CD4-positive, alpha-beta T cell treated with Interleukin-10 for 1 hour (primary cell): ENCODE measurements at places on chromosomes 4 and X.

DNA sequence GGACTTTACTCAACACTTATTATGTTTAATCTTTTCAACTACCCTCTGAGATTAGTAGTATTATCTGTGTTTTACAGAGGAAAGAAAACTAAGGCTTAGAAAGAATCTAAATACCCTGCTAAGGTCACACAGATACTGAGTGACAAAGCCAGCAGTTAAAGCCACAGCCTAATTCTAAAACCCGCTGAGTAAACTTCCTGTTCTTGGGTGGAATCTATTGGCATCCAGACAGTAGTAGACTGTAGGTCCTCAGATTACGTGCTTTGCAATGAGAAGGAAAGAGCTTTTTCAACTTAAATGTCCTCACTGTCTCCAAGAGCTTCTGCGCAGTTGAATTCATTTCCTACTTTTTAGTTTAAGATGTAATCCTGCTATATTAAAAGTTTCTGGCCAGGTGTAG lies 126.0 kb downstream of the TENM3 start:
- DNase-seq: no peak

DNA sequence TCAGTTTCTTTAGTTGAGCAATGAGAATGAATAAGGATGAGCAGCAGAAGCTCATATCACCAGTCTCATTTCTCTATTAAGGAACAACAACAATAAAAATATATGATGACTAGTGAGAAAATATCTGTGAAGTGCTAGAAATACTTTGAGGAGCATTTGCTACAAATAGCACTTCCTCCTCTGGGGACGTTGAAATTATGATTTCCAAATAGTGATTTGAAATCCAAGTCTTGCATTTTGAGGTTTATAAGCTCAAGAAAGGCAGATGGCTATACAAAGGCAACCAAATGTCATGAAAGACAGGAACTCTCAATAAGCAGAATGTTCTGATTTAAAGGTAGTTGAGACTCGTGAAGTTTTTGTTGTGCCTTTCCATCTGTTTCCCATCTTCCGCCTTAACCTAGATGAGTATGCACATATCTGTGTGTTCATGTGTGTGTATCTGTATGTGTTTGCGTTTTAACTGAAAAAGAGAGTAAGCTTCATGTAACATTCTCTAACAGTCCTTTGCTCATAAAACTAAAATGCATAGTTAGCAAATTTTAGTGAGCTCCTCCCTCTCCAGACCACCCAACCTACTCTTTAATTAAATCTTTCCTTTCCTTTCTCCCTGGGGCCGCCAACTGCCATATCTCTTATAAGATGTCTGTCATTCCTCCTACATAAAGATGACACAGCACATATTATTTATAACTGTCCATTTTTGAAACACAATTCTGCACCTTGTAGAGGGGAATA lies 222.6 kb upstream of the RASGEF1B start:
- DNase-seq: no peak

- no peak for DNase-seq
These were observed 64.8 kb downstream of the NCAPG start for GRCh38 chr4:17875402-17876070.

DNA sequence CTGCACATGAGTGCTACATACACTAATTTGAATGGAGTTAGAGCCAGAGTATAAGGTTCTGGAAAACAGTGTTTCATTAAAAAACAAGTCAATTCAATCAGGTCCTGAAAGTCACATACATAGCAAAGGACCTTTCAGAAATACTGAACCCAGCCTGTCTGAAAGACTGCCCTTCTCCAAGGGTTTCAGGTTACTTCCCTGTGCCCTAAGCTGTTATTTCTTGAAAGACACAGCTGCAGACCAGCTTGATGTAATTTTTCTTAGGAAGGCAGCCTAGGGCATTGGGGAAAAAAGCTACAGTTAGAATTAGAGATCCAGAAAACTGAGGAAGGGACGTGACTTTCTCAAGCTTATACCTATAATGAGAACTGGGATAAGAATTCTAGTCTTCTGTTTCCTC lies 155.9 kb upstream of the MAOA start:
- no peak for DNase-seq

DNA sequence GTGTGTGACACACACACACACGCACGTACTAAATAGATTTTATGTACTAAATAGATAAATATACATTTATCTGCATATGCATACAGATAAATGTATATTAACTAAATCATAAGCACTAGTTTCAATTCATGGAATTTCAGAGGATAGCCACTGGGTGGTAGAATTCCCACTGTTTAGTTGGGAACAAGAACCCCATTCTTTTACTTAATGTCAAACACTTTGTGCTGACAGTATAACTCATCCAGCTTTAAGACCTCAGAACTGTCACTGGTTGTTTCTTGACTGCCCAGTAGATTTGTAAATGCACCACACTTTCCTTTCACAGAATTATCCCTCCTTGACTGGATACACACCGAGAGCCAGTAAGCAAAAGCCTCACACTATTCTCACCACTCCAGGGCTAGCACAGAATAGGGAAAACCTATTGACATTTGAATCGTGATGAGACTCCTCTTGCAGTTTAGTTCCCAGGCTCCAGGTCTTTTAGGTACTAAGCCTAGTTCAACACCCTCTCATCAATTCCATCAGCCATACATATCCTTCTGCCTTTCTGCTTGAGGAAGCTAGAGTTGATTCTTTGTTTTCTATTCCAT lies 32.4 kb downstream of the PPARGC1A start:
- DNase-seq: no peak

- DNase-seq: no peak
These were observed 64.1 kb downstream of the CAMK2D start for GRCh38 chr4:113697429-113697828.

GRCh38 chr4:154120006-154120676 lies 331.3 kb upstream of the SFRP2 start:
- DNase-seq: no peak

GRCh38 chrX:82224961-82225360 lies 1023.1 kb downstream of the SH3BGRL start:
- DNase-seq: no peak

GRCh38 chr4:33045334-33045733 lies 2325.2 kb downstream of the PCDH7 start:
- no peak for DNase-seq

- DNase-seq: no peak
These were observed 25.7 kb upstream of the MRFAP1 start for GRCh38 chr4:6614701-6615230.

DNA sequence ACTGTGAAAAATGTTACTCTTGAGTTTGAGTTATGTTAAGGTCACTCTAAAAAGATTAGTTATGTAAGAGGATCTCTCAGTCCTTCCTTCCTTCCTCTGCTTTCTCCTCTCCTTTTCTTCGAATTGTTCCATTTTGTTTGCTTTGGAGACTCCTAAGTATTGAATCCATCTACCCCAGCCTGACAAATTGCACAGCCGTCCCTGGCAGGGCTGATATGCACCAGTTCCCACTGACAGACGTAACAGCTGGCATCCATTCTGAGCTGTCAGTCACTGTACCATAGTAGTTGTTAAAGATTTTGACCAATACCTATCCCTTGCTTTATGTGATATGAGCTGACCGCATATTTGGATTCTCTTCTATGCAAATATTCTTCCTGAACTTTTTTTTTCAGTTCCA lies 210.7 kb upstream of the IGFBP7 start:
- DNase-seq: no peak

- DNase-seq: no peak
These were observed 95.2 kb downstream of the DCLK2 start for GRCh38 chr4:150173432-150173861.

GRCh38 chr4:123553733-123554637 lies 157.4 kb downstream of the SPRY1 start:
- DNase-seq: no peak

GRCh38 chr4:57023104-57023503 lies 44.4 kb downstream of the POLR2B start:
- no peak for DNase-seq

DNA sequence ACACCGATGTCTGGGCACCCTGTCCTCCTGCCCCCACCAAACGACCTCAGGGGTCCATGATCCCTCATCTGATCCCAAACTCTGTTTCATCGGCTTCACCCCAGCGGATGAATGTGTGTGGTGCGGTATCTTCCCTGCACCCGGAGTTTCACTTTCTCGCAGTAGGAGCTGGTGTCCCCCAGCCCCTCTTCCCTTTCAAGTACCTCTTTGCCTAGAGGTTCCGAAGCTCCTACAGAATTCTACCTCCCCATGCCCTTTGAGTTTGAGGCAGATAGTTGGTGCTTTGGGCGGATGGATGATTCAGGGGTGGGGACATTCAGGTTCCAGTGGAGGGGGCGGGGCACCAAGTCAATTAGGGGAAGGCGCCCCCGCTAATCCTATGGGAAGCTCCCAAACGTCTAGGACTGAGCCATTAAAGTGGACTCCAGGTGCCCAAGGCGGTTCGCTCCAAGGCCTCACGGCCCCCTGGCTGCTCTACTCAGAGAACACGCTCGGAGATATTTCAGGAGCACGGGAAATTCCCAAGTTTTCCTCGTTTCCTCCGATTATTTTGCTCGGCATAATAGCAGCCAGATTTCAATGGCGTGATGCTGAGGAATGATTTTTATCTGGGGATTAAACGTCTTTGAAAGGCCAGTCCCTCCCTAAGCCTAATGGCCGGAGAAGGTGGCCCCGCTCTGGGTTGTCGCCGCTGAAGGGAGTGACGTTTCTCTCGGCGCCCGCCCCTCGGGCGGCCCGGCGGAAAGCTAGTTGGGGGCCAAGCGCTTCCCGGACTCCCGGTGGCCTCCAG lies 1.3 kb downstream of the MSX1 start:
- DNase-seq: no peak

GRCh38 chr4:95106408-95106928 lies 348.7 kb downstream of the BMPR1B start:
- no peak for DNase-seq

- DNase-seq: peak; percentile 32
These were observed 5.7 kb downstream of the PLP2 start for GRCh38 chrX:49177338-49177833.

- DNase-seq: no peak
These were observed 139.3 kb downstream of the CHIC2 start for GRCh38 chr4:53925050-53925605.

GRCh38 chrX:40088299-40088625 lies 9.5 kb downstream of the BCOR start:
- DNase-seq: no peak

DNA sequence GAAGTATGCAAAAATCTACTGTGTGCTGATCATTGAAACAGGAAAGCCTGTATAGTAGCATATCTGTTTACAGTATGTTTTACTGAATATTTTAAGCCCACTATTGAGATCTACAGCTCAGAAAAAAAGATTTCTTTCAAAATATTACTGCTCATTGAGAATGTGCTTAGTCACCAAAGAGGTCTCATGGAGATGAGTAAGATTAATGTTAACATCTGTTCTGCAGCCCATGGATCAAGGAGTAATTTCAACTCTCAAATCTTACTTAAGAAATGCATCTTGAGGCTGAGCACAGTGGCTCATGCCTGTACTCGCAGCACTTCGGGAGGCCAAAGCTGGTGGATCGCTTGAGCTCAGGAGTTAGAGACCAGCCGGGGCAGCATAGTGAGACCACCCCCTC lies 3.3 kb downstream of the RNF4 start:
- DNase-seq: no peak

DNA sequence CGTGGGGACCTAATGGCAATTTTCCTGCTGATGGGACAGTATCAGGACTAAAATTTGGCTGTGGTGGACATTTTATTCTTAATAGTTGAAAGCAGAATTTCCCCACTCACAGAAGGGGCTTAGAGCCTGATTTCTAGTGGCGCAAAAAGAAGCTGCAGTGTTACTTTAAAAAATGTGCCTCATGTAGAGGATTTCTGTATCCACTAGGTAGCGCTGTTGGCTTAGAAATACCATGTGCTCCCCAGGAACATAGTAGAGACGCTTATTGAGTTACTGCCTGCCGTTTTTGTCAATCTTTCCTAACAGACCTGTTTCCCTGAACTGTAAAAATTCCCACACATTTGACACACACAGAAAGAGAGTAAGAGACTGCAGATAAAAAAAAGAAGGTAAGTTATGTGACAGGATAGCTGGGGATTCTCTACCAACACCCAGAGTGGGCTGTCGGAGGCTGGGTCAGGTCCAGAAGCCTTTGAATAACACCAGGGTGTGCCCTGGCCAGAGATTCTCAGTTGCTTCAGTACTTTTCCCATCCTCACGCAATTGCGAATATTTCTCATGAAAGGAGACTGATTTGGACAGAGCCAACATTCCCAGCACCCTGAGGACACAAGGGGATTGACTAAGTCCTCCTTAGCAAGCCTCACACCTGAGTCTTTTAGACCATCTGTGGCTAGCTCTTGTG lies 88.4 kb downstream of the ZXDA start:
- DNase-seq: peak; percentile 62

- DNase-seq: no peak
These were observed 24.4 kb downstream of the CLDN22 start for GRCh38 chr4:183295711-183296110.

GRCh38 chrX:42366181-42366580 lies 411.8 kb downstream of the PPP1R2C start:
- DNase-seq: no peak

- peak; percentile 13 for DNase-seq
These were observed 937 bp downstream of the HELQ start for GRCh38 chr4:83454686-83455085.

DNA sequence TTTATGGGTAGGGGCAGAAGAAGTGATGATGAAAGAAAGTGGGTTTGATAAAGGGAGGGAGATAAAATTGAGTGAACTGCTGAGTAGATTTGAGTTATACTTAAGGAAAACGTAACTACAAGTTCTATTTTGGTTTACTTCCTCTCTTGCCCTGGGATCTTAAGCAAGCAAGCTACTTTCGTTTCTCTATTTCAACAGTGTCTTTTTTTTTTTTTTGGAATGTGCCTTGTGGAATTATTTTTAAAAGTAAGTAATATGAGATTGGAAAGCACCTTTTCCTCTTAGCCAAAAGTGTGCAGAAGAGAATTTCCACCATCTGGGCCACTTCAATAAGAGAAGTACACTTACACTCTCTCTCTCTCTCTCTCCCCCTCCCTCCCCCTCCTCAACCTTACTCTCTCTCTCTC lies 16.0 kb upstream of the C4orf36 start:
- no peak for DNase-seq

DNA sequence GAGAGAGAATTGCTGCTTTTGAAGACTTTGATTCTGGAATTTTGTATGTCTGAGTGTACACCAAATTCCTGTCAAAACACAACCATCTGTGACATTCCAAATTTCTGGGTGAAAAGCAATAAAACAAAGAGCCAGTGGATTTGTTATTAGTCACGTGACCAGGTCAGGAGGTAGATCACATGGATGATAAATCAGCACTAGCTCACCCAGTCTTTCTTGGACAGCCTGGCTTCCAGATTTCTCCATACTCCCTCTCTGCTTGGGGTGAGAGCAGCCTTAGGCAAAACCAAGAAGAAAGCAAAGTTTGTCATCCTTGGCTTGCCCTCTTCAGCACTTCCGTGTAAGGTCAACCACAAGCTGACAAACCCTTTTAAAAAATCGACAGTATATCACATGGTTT lies 194.2 kb downstream of the CLCN4 start:
- no peak for DNase-seq

- DNase-seq: no peak
These were observed 4.9 kb downstream of the GATA1 start for GRCh38 chrX:48791063-48791820.
